Renal cortical epithelial cell (primary cell): ENCODE measurements at places on chromosomes 1 and 21.

- DNase-seq: no peak
These were observed 104.8 kb upstream of the COG2 start for GRCh38 chr1:230537456-230537855.

DNA sequence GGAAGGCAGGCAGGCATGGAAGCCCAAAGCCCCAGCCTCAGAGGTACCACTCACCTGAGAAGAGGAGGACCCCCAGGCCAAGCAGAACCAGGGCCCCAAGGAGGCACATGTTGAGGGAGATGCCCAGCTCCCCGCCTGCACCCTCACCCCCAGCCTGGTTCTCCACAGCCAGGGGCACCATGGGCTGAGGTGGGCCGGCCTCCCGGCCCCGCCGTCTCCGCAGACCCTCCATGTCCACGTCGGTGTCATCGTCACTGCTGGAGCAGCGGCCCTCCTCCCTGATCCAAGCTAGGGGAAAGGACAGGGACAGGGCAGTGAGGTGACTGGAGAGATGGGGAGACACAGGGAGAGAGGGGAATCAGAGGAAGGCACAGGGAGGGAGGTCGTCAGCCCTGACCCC is 7.8 kb downstream of the PBXIP1 start:
- no peak for DNase-seq

DNA sequence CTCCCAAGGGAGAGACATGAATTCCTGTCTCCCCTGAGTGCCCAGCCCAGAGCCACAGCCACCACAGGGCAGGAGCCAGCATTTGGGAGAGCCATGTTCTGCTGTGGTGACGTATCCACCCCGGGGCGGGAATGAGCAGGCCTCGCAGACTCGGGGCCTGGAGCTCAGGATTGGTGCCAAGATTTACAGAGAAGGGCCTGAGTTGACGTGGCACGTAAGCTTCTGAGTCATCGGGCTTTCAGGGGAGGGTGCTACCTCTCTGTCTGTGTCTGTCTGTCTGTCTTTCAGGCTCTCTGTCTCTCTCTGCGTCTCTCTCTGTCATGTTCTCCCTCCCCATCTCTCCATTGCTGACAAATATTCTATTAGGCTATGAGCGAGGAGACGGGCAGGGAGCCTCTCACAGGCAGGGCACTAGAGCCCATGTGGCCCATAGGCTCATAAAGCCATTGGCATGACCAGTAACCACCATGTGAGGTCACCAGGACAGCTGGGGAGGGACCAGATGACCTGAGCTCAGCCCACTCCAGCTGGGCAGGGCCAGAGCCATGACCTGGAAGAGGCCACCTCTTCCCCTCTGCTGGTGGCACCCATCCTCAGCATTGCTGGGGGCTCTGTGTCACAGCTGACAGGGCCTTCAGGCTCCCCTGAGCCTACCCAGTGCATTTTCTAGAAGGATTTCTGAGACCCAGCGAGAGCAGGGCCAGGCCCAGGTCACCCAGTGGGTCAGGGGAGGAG is 300.0 kb upstream of the VAMP3 start:
- DNase-seq: peak; percentile 96

DNA sequence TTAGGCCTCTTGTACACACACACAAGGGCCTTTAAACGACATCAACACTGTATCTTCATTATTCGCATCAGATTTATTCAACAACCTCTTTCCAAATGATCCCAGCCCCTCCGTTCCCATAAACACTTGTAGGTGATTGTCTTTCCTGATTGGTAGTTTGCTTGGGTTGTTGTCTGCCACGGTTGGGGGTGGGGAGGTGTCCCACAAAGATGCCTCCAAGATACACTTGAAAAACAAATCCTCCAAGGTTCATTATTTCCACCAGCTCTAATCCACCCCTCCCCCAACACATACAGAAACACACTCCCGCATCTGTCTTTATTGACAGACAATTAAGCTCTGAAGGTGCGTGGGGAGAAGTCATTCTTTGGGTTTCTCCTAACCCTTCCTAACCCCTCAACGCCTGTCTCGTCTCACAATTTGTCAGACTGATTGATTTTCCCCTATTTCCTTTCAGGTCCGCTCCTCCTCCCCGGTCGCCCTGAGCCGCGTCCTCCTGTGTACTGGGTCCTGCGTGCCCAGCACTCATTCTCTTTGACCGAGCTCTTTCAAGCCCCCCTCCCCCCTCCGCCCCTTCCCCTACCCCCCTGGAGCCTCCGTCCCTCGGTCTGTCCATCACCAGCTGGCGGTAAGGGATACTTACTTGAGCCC is 1.4 kb downstream of the WDR26 start:
- DNase-seq: peak; percentile 18

DNA sequence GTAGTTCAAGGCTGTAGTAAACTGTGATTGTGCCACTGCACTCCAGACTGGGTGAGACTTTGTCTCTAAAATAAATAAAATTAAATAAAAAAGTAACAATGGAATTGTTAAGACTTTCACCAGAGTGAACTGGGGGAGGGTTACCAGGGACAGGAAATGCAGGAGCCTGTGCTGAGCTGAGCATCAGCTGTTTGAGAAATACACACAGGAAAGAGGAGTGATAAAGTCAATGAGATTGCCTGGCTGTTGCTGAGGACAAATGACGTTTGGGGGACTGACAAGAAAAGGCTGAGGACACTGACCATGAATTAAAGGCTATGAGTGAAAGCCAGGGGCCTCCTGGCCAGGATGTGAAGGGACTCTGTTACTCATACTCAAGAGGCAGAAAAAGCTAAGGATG is 226.3 kb downstream of the SETD4 start:
- no peak for DNase-seq

DNA sequence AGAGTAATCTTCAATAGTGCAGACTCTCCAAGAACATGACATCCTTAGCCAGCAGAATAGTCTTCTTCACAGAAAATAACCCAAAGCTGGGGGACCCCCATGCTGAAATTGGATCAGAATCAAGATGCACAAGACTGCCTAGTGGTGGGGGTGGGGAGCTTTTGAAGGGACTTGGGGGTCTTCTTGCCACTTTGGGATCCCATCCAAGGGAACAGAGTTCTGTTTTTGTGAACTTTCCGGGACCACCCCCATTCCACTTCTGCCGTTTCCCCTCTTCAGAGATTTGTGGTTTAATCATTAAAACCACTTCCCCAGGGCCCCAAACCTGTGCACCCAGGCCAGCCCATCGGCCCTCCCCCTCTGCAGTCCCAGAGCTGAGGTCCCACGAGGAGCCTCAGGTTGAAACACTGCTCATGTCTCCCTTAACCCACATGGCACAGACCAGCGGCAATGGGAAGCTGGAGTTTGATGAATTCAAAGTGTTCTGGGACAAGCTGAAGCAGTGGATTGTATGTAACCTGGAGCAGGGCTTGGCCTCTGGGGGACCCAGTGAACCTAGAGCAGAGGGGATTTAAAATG is 44.9 kb downstream of the CAPN9 start:
- DNase-seq: no peak

- no peak for DNase-seq
These were observed 61.5 kb downstream of the PEX14 start for GRCh38 chr1:10536133-10536770.

- no peak for DNase-seq
These were observed 19.9 kb downstream of the DSTYK start for GRCh38 chr1:205191622-205192021.

- no peak for DNase-seq
These were observed 85.7 kb downstream of the DMRTB1 start for GRCh38 chr1:53544728-53545515.

GRCh38 chr1:66276218-66276617 is 257.7 kb upstream of the SGIP1 start:
- DNase-seq: no peak

DNA sequence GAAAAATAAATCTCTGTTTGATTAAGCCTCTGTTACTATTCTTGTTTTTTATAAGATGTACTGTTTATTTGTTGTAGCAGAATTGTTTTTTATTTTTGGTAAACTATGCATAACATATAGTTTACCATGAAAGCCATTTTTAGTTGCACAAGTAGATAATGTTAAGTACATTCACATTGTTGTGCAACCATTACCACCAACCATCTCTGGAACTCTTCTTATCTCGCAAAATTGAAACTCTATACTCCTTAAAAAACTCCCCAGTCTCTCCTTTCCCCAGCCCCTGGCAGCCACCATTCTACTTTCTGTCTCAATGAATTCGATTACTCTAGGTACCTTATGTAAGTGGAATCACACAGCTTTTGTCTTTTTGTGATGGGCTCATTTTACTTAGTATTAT is 27.4 kb upstream of the UHMK1 start:
- no peak for DNase-seq

DNA sequence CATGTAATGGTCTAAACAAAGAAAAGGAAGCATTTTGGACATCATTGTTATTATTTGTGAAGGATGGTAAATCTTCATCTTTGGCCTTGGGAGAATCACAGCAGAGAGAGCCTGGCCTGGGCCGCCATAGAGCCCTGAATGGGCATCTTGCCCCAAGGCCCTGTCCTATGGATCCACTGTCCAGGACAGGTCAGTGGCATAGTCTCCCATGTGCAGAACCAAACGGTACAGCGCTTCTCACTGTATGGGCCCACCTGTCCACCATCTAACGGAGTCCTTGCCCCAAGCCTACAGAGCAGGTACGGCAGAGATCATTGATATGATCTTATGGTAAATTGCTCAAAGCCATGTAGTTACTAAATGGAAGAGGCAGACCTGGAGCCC is 185.7 kb downstream of the FOXD2 start:
- DNase-seq: no peak
